ENCODE measurements at places on chromosomes 13 and 19.

- DNase-seq = peak; percentile 45
Measured at GRCh38 chr13:92187378-92187989, 789.1 kb downstream of the GPC5 start.

- no peak for DNase-seq
Measured at GRCh38 chr13:25874907-25875306, 176.9 kb downstream of the SHISA2 start.

GRCh38 chr13:33968520-33969507, 150.9 kb downstream of the RFC3 start:
- no peak for DNase-seq

DNA sequence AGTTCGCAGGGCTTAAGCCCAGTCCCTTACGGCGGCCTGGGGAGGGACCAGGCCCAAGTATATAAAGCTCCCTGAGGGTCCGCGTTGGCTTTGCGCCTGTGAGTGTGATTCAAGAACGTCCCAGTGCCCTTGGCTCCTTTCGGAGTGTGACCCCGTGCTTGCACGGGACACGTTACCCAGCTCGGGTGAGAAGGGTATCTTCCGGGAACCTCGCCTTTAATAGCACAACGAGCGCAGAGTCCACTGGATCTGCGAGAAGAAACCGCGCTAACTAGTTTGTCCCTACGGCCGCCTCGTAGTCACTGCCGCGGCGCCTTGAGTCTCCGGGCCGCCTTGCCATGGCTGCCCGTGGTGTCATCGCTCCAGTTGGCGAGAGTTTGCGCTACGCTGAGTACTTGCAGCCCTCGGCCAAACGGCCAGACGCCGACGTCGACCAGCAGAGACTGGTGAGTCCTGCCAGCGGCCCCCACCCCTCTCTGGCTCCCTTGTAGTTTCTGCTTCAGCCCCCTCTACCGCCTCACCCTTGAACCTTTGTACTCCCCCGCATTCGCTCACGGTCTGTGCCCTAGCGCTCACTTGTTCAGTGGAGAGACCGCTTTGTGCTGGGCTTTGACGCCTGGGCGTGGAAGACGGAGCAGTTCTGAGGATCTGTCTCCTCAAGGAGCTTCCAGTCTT, at the start of gene DNAJC15:
DNAJC15 (plus strand) TSS at position 298 of the 675 bp plus-strand sequence; CDS start at position 339, 41 bp downstream.
- peak; percentile 90 for DNase-seq

GRCh38 chr13:66482836-66483235, 747.3 kb downstream of the PCDH9 start:
- peak; percentile 46 for DNase-seq

GRCh38 chr19:35066691-35067563, 25.4 kb downstream of the HPN start:
- peak; percentile 80 for DNase-seq

- no peak for DNase-seq
Measured at GRCh38 chr13:91331047-91331915, 16.2 kb upstream of the MIR17HG start.

GRCh38 chr19:32526895-32527294, 54.1 kb upstream of the PDCD5 start:
- no peak for DNase-seq

GRCh38 chr19:38298821-38299680, 5.0 kb upstream of the C19orf33 start:
- peak; percentile 49 for DNase-seq

- DNase-seq = no peak
Measured at GRCh38 chr13:39767791-39768517, 112.5 kb downstream of the COG6 start.

DNA sequence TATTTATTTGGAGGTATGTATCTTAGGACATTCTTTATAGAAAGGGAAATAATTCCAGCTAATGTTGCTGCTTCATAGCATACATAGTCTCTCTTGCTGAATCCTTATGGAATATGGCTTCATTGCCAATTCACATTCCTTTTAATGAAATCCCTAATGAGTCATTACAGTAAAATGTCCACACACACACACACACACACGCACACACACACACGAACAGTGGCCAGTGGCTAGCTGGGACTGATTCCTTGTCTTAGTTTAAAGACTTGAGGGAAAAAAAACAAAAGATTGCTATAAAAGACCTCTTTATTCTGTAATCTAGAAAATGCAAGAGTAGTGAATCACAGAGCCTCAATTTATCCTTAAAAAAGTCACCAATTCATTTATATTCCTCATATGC, 301.6 kb downstream of the SLITRK6 start:
- DNase-seq = peak; percentile 98

- DNase-seq = no peak
Measured at GRCh38 chr13:56457535-56458190, 683.1 kb upstream of the PRR20A start.

DNA sequence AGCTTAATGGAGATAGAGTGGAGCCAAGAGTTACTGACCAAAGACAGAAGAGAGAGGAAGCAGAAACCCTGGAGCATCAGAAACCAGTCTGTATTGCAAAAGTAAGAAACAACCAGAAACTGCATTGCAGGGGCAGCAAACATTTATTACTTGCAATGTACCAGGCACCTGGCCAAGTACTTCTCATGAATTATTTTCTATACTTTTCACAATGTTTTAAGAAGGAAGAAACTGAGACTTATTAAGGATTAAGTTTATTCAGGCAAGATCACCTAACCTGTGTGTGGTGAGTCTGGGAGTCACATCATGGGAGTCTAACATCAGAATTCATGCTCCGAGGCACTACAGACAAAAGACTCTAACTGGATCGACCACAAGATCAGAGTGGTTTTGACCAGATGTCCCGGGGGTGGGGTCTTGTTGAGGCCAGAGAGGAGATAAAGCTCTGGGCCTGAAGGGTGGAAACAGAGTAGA, 47.4 kb downstream of the TNFRSF19 start:
- peak; percentile 30 for DNase-seq

DNA sequence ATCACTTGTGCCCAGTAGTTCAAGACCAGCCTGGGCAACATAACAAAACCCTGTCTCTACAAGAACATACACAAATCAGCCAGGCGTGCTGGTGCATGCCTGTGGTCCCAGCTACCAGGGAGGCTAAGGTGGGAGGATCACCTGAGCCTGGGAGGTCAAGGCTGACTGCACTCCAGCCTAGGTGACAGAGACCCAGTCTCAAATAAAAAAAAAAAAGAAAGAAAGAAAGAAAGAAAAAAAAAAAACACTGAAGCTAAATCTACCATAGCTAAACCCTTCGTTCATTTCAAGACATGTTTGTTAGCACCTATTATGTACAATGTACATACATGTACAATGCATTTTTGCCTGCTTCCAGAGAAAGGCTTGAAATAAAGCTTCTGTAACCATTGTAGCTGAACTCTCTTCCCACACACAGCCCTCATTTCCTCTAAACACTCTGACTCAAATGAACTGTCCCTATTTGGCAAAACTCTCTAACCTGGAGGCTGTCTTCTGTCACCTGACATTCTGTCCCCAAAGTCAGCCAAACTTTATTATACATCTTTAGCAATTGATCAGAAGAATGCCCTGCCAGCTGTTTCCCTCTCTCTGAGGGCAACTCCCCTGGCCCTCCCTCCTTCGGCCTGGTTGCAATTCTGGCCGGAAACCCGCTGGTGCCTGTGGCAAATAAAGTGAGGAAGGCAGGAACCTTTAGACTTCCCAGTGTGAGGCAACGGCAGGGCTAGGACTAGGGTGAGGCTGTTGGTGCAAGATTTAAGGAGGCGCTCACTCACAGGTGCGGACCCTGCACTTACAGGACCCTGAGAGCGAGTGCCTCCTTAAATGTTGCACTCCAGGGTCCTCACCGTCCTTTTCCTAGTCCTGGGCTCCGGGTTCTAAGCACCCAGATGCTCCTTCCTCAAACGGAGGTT, 1.8 kb downstream of the ETHE1 start:
- peak; percentile 22 for DNase-seq

DNA sequence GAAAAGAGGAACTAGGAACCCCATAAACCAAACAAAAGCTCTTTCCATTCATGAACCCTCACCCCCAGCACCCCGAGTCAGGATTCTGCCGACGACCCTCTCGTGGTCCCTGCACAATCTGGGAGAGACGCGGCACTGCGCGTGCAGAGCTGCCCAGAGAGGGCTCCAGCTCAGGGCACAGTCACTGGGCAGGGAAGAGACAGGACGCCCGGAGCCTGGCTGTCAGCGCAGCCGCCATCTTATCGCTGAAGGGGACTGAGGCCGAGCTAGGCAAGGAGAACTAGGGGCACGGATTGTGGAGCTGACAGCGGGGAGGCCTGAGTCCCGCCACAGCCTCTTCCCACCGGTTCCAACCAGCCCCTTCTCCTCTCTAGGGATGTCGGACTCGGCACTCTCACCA, 349 bp downstream of the ZNF98 start:
- no peak for DNase-seq

GRCh38 chr13:95319551-95320274, 18.5 kb upstream of the ABCC4 start:
- no peak for DNase-seq

DNA sequence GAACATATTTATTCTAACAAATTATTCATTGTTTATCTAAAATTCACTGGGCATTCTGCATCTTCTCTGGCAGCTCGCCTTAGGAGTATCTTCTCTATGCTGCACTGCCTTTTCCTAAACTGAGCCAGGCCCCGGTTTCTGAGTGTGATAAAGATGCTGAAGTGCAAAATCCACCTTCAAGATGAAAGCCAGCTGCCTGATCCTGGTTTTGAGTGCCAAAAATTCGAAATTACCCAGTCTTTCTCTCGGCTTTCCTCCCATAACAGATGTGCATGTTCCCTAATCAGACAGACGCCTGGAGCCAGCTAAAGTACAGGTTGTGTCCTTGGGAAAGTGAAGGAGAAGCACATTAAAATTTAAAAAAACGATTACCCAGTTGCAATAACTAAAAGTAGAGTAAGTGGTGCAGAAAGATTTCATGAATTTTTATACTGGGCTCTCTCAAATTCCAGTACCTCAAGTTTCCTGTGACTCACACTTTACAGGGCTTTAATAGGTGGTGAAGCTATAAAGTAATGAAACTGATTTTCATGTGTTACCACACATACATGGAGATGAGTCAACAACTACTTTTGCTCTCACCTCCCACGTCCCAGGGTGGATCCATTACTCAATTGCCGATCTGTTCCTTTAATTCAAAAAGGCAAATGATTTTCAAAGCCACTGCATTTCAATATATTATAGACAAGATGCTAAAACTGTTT, 65.0 kb upstream of the GTF2F2 start:
- peak; percentile 82 for DNase-seq

- no peak for DNase-seq
Measured at GRCh38 chr13:102999499-102999898, 66.7 kb downstream of the SLC10A2 start.

GRCh38 chr13:70386919-70387318, 278.7 kb upstream of the KLHL1 start:
- DNase-seq = no peak

DNA sequence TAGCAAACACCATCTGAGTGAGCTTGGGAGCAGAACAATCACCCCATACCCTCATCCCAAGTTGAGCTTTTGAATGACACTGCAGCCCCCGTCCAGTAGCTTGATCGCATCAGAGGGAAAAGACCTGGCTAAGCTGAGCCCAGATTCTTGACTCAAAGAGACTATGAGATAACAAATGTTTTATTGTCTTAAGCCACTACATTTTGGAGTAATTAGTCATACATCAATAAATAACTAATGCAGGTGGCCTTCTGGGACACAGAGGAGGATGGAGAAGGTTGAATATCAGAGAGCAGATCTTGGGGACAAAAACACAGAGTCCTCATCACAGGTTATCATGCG, 24.6 kb upstream of the IGSF23 start:
- DNase-seq = no peak

GRCh38 chr19:29233591-29233990, 20.6 kb upstream of the UQCRFS1 start:
- DNase-seq = no peak

DNA sequence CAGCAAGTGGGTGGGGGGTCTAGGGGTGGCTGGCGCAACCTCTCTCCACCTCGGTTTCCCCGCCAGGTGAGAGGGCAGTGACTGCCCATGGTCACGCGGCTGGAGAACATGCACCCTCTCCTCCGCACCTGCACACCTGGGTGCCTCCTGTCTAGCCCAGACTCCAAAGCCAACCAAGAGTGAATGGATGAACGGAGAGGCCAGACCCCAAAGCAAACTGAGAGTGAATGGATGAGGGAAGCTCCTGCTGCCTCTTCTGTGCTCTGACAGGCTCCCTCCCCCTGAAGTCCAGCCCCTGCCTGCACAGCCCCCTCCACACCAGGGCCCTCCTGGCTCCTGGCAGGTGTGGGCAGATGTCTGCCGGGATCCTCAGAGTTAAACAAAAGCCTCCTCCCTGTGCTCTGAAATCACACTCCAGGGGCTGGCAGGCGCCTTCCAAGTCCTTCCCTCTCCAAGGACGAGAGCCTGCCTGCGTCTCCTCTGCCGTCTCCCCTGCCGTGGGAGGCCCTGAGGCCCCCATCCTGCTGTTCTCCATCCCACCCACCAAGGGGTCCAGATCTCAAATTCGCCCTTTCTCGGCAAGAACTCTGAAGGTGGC, 2.2 kb downstream of the SBNO2 start:
- DNase-seq = no peak

- no peak for DNase-seq
Measured at GRCh38 chr19:1362387-1363257, 21.1 kb upstream of the NDUFS7 start.

- no peak for DNase-seq
Measured at GRCh38 chr13:89027694-89028306, 1356.6 kb downstream of the SLITRK5 start.

DNA sequence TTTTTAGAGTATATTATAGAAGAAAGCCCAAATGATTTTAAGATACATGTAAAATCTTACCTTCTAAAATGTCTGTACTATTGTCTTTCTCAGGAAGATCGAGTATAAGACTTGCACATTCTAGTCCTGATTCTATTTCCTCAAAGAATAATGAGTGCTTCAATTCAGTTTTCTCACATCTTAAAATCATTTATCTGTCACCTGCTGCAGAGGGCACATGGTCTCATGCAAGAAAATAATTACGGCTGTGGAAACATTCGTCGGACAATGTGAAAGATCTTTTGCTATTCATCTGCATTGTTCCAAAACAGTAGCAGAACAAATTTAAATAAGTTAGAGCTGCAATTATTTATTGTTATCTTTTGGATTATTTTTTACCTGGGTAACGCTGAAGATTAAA, 1403.5 kb downstream of the PCDH9 start:
- no peak for DNase-seq

- no peak for DNase-seq
Measured at GRCh38 chr19:40808497-40808896, 9.5 kb downstream of the EGLN2 start.

DNA sequence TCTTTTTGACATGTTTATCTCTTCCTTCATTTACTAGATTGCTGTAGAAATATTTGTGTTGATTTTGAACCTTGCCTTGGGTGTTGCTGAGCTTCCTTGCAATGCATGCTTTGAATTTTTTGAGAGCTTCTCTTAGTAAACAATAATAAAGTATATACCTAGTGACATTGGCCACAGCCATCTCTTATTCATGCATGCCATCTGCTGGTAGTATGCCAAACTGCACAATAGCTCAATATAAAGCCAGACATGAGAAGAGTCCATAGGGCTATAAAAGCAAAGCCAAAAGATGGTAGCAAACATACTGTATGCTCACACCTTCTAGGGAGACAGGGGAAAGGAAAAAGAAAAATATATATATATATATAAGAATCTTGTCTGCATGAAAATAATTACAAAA, 18.9 kb upstream of the ZSCAN5A start:
- DNase-seq = peak; percentile 51

GRCh38 chr13:49165798-49166752, 54.1 kb upstream of the MLNR start:
- no peak for DNase-seq

- no peak for DNase-seq
Measured at GRCh38 chr13:80751854-80752253, 410.9 kb upstream of the SPRY2 start.

- no peak for DNase-seq
Measured at GRCh38 chr13:20177049-20177831, 15.5 kb downstream of the GJB2 start.
